Activated CD4-positive, alpha-beta T cell treated with anti-CD3 and anti-CD28 coated beads for 24 hours (primary cell): ENCODE measurements at places on chromosomes 16 and 17.

DNA sequence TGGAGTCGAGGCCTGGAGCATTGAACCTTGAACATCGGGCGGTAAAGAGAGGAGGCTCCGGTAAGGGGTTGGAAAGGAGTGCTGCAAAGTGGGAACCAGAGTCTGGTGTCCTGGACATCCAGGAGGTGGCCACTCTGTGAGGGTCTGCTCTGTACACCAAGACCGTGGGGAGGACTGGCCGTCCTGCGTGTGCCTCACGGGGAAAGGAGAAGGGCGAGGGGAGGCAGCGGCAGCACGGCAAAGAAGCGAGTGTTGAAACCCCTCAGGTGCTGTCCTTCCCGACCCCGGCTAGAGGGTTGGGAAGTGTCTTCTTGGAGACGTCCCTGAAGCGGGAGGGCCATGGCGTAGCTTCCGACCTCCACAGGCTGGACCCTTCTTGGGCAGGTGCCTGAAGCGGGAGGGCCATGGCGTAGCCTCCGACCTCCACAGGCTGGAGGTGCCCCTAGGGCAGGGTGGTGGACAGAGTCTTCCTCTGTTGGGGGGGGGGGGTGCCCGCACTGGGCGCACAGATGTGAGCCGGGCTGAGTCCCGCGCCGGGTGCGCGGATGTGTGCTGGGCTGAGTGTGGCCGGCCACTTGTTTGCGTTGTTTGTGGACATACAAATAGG lies 42.0 kb downstream of the FOXK2 start:
- DNase-seq = no peak

DNA sequence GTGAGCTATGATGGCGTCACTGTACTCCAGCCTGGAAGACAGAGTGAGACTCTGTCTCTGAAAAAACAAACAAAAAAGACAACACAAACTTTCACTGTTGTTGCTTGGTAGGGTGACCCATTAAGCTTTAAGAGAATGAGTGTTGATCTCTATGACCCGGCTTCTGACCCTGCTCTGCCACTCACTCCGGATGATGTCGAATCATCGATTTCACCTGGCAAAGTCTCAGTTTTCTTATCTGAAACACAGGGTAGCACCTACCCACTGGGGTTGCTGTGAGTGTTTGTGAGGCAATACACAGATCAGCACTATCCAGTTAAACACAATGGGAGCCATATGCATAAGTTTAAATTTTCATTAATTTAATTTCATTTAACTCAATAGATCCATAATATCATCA lies 20.6 kb upstream of the IRF8 start:
- no peak for DNase-seq

GRCh38 chr17:1999557-2000251 lies 25.4 kb downstream of the RTN4RL1 start:
- DNase-seq = no peak

GRCh38 chr16:10987361-10988163 lies 43.2 kb downstream of the CLEC16A start:
- DNase-seq = no peak

GRCh38 chr17:31525801-31526549 lies 134.5 kb downstream of the RAB11FIP4 start:
- no peak for DNase-seq

DNA sequence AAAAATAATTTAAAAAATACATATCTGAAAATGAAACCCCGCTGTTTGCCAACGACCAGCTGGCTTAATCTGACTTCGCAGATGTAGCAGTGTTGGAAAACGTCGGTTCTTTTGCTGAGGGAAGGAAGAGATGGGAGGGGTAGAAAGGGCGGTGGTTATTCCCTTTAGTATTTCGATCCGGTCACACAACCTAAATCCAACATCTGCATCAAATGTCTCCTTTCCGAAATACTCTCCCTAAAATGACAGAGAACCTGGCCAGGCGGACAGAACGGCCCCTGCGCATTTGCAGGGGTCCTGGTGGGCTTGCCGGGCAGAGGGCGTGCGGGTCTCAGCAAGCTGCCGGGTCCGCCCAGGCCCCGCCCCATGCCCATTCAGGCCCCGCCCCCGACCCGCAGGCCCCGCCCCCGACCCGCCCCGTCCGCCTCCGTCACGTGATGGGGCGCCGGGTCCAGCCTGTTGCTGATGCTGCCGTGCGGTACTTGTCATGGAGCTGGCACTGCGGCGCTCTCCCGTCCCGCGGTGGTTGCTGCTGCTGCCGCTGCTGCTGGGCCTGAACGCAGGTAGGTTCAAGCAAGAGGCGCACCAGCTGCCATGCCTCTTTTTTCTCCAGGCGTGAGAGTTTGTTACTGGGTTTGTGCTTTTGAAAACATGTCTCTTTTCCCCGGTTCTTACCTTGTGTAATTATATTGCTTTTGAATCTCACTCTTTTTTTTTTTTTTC lies at the start of gene SCPEP1:
Gene SCPEP1 (plus strand): TSS at position 459 of the 723 bp plus-strand sequence. CDS start 29 bp downstream, at position 488.
- DNase-seq = peak; percentile 60

- no peak for DNase-seq
Observed at GRCh38 chr17:50267074-50267841, 7.0 kb upstream of the TMEM92 start.

GRCh38 chr17:29240477-29240876 lies 6.2 kb upstream of the CRYBA1 start:
- DNase-seq = no peak
